Stimulated activated CD8-positive, alpha-beta memory T cell treated with anti-CD3 and anti-CD28 coated beads, Interleukin-4, amount 100 ng/mL, for 24 hours (primary cell): ENCODE measurements at places on chromosomes 16 and 17.

DNA sequence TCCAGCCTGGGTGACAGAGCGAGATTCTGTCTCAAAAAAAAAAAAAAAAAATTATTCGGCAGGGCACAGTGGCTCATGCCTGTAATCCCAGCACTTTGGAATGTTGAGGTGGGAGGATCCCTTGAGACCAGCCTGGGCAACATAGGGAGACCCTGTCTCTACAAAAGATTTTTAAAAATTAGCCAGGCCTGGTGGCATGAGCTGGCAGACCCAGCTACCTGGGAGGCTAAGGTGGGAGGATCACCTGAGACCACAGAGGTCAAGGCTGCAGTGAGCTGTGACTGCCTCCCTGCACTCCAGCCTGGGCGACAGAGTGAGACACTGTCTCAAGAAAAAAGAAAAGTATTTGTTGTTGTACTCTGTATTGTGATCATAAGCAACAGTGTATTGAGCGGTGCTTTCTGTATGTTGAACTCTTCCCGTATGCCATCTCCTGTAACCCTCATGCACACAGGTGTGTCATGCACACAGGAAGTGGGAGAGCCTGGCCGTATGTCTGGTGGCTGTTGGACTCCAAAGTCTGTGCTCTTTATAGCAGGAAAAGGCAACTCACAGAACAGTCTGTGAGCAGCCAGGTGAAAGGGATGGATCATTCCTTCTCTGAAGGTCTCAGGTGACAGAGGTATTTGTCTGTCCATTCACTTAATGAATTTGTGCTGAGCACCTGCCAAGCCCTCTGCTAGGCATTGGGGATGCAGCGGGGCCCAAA, 17.1 kb downstream of the CDH1 start:
- DNase-seq: no peak

- peak; percentile 42 for DNase-seq
Measured at GRCh38 chr17:7393613-7394451, 493 bp downstream of the PLSCR3 start.

GRCh38 chr16:50933262-50933661, 191.4 kb downstream of the CYLD start:
- DNase-seq: no peak

- peak; percentile 81 for DNase-seq
Measured at GRCh38 chr17:80544655-80545498, at the start of gene RPTOR. TSS of gene RPTOR (plus strand) at chr17:80544838. CDS start at chr17:80545630, 792 bp downstream.

DNA sequence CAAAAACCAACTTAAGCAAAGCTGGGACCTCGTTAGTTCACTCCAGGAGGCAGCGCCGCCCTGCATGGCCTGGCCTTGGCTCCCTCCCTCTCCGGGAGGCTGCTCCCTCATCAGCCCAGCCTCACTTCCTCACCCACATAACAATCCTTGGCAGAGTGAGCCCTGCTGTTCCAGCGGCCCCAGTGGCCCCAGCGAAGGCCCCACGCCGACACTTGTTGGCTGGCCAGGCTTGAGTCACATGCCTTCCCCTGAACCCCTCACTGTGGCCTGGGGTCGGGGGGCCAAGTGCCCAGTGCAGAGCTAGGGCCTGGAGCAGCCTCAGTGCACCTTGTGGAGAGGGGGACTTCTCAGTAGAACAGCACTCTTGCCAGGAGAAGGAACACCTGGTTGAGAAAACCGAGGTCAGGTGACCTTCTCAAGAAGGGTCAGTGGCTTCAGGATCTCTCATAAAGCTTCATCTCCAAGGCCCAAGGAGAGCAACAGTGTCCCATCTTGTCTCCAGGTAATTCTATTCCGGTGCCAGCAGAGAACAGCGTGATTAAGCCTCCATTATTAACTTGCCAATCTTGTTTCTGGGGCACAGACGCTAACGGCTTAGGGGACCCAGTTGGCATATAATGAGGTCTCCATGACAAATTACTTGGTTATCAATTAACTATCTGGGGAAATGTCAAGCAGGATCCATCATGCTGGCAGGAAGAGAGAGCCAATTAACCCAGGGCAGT, 26.8 kb downstream of the ENDOV start:
- DNase-seq: no peak

DNA sequence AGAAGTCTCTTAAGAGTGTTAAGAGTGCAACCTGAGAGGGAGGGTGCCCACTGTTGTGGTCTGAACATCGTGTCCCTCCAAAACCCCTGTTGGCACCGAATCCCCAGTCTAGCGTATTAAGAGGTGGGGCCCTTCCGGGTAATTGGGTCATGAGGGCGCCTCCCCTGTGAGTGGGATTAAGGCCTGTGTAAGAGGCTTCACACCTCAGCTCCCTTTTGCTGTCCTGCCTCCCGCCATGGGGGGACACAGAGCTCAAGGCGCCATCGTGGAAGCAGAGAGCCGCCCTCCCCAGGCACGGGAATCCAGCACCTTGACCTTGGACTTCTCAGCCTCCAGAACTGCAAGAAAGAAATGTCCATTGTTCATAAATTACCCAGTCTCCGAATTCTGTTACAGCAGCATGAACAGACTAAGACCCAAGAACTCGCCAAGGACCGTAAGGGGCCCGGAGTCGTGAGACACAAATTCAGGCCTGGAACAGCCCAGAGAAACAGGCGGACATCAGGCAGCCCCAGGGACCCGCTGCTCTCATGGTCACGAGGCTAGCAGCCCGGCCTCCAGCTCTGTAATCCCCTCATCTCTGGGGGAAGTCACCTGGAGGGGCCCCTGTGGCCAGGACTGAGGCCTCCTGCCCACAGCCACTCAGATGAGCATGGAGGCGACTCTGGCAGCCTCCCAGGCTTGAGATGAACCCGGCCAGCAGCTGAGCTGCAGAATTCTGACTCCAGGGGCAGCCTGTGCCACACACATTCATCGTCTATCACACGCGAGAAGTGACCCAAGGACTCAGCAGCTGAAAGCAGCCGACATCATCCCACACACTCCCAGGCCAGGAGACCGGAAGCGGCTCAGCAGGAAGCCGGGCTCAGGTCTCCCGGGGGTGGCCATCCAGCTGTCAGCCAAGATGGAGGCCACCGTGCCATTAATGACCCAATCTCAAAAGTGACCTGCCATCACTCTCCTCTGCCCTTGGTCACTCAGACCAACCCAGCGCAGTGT, 12.8 kb upstream of the CHMP6 start:
- DNase-seq: no peak

GRCh38 chr16:6611535-6611934, 721.1 kb upstream of the RBFOX1 start:
- DNase-seq: no peak

DNA sequence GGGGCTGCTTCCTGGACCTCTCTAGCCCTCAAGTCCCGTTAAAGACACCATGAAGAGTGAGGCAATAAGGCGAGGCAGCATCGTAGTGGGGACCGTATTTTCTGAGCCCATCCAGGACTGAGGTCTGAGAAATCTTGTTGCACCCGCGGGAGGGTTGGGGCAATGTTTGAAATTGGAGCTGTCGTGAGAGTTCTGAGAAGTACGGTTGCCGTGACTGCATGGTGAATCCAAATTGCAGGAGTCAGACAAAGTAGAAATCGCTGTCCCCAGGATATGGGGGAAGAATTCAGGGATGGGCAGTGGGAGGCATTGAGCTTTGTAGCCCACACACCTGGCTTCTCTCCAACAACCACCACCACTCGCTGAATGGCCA, 42.0 kb upstream of the RPL38 start:
- no peak for DNase-seq

- no peak for DNase-seq
Measured at GRCh38 chr16:82943371-82943770, 316.6 kb downstream of the CDH13 start.

GRCh38 chr17:45403906-45404490, 28.7 kb downstream of the ARHGAP27 start:
- no peak for DNase-seq

DNA sequence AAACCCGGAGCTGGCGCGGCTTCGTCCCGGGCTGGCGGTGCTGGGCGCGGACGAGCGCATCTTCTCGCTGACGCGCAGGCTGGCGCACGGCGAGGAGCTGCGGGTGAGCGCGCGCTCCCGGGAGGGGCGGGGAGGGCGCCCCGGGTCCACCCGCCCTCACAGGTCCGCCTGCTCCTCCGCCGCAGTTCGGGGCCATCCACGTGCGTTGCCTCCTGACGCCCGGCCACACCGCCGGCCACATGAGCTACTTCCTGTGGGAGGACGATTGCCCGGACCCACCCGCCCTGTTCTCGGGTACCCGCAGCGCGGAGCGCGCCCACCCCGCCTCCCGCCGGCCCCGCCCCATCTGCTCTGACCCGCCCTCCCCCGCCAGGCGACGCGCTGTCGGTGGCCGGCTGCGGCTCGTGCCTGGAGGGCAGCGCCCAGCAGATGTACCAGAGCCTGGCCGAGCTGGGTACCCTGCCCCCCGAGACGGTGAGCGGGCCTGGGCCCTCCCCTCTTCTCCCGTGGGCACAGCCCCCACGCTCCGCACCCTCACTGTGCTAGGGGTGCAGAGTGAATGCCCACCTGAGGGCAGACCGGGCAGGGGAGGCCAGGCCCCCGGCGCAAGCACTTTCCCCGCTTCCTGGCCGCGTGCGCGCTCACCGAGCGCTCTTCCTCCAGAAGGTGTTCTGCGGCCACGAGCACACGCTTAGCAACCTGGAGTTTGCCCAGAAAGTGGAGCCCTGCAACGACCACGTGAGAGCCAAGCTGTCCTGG, 1.4 kb downstream of the HAGHL start:
- DNase-seq: peak; percentile 56

DNA sequence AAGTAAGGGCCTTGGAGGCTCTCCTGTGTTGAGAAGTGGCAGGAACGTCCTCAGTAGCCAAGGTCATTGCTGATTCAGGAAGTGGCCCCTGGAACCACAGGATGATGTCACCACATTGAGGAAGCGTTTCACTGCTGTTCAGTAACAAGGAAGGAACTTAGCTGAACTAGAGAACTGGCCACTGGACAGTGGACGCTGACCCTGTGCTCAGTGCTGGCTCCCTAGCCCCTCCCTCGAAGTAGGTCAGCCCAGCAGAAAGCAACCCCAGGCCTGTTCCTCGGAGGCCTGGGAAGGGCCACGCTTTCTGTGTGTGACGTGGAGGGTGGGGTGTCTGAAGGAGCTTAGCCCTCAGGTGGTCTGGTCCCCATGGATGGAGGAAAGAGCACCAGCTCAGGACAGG, 58.3 kb downstream of the B9D1 start:
- no peak for DNase-seq

DNA sequence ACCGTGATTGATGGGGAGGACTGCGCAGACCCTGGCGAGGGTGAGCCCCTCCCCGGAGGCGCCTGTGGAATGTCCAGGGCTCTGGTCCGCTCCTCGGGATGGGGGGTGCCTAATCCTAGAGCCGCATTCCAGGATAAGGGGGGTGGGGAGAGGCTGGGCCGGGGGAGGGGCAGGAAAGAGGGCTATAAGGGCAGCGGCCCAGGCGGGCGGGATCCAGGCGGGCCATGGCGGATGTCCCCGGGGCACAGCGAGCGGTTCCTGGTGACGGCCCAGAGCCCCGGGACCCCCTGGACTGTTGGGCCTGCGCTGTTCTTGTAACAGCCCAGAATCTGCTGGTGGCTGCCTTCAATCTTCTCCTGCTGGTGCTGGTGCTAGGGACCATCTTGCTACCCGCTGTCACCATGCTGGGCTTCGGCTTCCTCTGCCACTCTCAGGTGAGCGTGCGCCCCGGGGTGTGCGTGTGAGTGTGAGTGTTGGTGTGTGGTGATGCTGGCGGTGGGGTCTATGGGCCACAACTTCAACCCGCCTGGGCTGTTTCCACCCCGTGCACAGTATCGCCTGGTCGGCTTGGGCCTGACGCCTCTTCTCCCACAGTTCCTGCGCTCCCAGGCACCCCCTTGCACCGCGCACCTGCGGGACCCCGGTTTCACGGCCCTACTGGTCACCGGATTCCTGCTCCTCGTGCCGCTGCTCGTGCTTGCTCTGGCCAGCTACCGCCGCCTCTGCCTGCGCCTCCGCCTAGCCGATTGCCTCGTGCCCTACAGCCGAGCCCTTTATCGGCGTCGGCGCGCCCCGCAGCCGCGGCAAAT, at the start of gene TMEM88:
Gene TMEM88 (plus strand): TSS at position 216 of the 809 bp plus-strand sequence. CDS start 9 bp downstream, at position 225.
- no peak for DNase-seq

DNA sequence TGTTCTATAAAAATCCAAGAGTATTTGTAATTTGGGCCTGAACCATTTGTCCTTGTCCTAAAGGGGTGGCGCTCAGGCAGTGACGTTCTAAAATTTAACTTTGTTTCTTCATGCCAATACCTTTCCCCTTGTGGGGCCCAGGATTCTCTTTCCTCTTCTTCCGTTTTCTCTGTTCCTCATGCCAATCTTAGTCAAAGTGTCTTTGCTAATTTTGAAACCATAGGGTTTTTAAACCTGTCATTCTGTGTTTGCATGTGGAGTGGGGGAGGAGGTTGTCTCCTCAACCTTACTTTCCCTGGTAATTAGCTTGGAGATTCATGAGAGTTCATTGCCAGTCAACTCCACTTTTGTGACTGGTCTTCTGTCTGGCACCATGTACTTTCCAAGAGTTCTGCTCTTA, 337.1 kb downstream of the MAF start:
- DNase-seq: no peak

DNA sequence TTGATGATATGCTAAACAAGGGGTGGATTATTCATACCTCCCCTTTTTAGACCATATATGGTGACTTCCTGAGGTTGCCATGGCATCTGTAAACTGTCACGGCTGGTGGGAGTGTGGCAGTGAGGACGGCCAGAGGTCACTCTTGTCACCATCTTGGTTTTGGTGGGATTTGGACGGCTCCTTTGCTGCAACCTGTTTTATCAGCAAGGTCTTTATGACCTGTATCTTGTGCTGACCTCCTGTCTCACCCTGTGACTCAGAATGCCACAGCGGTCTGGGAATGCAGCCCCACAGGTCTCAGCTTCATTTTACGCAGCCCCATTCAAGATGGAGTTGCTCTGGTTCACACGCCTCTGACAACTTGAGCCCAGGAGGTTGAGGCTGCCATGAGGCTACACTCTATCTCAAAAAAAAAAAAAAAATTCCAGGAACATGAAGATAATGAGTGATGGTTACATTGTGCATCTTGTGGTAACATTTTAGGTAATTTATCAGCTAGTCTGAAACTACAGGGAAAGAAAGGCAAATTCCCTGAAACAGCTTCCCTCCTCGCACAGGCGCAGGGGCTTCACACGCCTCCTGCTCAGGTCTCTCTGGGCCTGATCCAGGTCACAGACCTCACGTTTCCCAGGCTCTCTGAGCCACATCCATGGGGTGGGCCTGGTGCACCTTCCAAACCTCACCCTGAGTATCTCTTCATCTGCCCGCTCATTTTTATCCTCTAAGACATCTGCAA, 15.3 kb upstream of the UBE2I start:
- DNase-seq: no peak

- DNase-seq: no peak
Measured at GRCh38 chr16:66695935-66696668, 441 bp downstream of the CMTM4 start.

DNA sequence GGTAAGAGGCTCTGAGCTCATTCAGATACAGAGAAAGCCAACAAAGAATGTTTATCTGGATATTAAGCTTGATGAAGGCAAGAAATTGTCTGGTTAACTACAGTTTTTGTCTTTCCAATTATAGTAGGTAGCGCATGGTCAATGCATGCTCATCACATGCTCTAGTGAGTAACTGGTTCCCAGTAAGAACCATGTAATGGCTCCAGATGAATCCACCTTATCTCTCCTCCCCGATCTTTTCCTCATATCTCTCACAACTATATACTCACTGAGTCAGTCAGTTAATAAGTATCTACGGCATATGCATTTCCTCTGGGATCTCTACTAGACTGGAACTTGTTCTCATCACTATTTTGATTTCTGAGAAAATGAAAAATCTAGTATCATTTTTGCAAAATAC, 340.7 kb upstream of the DYNLRB2 start:
- no peak for DNase-seq
